ENCODE measurements at places on chromosomes 16 and 17.
A peak's percentile ranks its signal among the peaks of the same experiment; 100 is the strongest.

DNA sequence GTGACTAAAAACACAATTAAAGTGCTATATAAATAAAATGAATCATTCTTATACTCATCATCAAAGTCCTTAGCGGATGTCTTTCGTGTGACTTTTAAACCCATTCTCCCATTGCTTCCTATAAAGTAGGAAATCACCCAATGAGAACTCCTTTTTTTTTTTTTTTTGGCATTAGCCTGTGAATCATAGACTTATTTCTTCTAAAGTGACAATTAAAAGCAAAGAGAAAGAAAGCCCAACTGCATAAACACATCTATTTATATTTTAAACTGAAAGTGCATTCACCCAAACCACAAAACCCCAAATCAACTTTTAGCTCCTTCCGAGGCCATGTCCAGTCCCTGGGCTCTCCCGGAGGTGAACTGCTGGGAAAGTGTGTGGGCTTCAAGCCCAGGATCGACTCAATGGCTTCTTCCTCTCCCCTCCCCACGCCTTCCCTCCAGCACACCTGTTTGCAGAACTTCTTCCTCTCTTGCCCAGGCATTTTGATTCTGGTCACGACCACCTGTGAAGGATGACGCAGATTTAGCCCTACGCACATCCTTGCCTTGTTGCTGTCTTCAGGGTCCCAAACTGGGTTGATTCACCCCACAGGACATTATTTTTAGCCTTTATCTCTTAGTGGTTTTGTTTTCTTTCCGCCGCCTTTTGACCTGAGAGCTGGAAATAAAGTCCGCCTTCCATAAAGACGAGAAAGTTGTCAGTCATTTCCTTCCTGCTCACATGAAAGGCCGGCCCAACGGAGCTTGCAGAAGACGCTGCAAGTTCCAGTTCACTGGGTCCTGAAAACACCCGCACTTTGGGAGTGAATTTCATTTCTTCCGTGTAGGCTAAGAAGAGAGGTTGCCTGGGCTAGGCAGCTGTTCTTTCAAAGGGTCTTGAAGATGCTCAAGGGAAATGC is 166.8 kb downstream of the MAP2K6 start:
- no peak for DNase-seq

GRCh38 chr16:11140098-11140375 is 116.0 kb downstream of the SOCS1 start:
- no peak for DNase-seq

- no peak for DNase-seq
Observed at GRCh38 chr17:78716292-78716691, 65.8 kb downstream of the CYTH1 start.

GRCh38 chr16:16015849-16016248 is 66.4 kb downstream of the ABCC1 start:
- DNase-seq, result no peak

DNA sequence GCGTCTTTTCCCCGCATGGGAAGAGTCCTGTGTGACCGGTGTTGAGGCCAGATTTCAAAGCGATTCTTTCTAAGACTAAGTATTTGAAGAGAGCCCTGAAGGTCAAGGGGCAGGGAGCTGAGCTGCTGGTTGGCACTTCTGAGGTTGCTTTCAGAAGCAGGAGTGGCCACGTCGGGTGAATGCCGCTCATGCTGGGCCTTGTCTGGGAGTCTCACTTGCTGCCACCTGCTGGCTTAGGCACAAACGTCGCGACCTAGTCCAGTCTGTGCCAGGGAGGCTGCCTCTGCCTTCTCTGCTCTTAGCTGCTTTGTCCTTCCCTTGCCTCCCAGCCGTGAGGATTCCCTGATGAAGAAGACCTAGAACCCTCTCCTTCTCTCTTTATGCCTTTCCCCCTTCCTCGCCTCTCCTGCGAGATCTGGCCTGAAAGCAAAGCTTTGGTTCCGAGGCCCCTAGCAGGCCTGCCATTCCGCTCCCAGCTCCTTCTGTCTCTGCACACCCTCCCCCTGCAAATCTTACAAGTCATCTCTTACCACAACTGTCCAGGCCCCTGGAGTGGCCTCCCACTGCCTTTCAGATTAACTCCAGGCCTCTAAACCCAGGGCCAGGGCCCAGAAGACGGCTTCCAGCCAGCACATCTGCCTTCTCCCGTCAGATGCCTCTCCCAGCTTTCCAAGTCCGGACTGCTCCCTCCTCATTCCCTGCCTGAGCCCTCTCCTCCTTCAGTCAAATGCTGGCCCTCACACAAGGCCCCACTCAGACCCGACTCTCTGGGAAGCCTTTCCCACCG is 11.4 kb downstream of the CTNS start:
- DNase-seq, result peak; percentile 36

GRCh38 chr16:1100084-1100800 is 4.2 kb upstream of the C1QTNF8 start:
- no peak for DNase-seq

- peak; percentile 72 for DNase-seq
Observed at GRCh38 chr16:56600398-56600999, 7.9 kb upstream of the MT2A start.

DNA sequence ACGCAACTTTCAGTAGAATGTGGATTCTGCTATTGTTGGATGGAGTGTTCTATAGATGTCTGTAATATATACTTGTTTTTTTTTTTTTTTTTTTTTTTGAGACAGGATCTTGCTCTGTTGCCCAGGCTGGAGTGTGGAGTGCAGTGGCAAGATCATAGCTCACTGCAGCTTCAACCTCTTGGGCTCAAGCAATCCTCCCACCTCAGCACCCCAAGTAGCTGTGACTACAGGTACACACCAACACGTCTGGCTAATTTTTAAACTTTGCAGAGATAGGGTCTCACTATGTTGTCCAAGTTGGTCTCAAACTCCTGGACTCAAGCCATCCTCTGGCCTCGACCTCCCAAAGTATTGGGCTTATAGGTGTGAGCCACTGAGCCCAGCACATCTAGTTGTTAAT is 27.2 kb upstream of the CCL22 start:
- DNase-seq, result no peak

DNA sequence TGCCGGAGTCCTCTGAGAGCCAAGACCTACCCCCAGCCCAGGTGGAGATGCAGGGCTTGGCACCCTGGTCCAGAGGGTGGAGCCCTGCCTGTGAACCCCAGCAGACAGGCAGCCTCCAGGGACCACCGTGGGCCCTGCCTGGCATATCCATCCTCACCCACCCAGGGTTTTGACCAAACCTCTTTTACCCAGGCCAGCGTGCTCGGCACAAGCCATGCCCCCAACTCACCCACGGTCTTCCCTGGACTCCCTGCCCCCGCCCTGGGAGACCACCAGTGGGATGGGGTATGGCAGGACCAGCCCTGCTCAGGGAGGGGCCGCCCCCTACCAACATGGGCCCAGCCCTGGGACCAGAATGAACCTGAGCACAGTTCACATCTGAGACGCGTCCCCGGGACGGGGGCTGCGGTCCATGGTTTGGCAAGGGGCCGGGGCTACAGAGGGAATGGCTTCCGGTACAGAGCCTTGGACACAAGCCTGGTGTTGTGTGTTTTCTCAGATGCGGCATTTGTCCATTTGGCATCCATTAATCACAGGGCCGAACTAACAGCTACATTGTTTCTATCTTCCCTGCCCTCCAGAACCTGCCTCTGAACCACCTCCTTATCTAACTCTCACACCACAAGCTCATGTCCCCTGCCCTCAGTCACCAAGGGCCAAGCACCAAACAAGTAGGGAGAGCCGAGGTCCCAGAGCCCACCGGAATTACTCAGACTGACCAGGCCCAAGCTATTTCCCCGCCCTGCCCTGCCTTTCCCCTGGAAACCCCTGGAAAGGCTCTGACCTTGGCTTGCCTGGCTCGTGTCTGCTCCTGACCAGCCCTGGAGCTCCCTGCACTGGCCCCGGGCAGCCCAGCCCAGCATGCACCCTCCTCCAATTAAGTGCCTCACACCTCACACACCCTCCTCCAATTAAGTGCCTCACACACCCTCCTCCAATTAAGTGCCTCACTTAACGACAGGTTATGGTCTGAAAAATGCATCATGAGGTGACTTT is 14.1 kb downstream of the HS3ST6 start:
- DNase-seq, result no peak

Measured in inflammatory macrophage treated with lipopolysaccharide for 1 hour (primary cell).